ENCODE measurements at places on chromosomes 1 and 21.

DNA sequence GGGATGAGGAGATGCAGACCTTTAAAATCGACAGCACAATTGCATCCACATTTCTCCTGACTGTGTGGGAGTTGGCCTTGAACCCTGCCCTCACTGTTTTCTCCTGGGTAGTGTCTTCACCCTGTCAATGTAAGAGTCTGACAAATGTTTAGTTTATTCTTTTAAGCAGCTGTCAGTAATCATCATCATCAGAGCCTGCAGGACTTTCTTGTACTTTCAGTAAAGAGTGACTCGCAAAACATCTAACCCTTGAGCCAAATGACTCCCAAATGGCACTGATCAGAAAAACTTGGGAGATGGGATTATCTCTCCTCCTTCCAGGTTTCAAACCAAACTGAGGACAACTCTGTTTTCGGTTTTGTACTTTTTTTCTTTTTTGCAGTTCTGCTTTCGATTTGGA, 460.2 kb downstream of the KIF26B start:
- no peak for DNase-seq

GRCh38 chr1:228036701-228037231, 30.0 kb downstream of the WNT3A start:
- DNase-seq: peak; percentile 73

DNA sequence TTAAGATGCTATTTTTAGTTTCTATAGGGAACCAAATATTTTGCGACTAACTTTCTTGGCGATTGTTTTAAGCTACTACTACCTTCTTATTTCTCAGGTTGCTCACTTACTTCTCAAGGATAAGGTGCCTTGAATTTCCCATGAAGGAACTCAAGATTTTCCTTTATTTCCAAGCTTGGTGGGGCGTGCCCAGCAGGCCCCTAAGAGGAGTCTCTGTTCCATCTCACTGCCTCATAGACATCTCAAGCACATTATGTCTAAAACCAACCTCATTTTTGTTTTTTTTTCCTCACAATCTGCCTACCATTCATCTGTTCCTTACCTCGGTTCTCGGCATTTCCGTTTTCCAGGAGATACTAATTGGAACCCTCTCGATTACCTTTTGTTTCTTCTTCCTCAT, 421.9 kb downstream of the DISC1 start:
- no peak for DNase-seq

GRCh38 chr1:203673550-203674411, 47.1 kb downstream of the ATP2B4 start:
- DNase-seq: peak; percentile 41

- DNase-seq: no peak
Measured at GRCh38 chr1:212721388-212722247, 22.0 kb upstream of the BATF3 start.

DNA sequence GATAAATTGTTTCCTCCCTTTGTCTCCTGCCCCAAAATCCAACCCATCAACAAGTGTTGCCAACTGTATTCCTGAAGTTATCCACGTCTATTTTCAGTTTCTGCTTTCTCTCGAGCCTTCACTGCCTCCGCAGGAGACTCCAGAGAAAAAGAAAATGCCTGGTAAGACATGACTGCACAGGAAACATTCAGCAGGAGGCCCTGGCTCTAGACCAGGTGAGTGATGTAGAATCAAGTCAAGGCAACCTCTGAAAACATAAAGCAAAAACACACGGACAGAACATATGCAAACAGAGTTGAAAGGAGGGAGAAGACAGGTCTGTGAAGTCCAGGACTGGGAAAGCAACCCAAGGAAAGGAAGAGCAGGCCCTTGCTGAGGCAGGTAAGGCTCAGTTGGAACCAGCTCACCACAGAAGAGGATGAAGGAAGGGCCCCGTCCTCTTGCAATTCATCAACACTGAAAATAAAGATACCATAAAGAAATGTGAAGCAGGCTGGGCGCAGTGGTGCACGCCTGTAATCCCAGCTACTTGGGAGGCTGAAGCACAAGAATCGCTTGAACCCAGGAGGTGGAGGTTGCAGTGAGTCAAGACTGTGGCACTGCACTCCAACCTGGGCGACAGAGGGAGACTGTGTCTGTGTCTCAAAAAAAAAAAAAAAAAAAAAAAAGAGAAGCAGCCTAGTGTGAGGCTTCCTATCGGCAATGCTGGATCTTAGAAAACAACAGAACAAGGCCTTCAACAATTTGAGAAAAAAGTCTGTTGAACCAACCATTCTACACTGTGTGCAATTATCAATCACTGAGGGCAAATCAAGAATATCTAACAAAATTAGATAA, 8.8 kb downstream of the NOL9 start:
- DNase-seq: no peak

DNA sequence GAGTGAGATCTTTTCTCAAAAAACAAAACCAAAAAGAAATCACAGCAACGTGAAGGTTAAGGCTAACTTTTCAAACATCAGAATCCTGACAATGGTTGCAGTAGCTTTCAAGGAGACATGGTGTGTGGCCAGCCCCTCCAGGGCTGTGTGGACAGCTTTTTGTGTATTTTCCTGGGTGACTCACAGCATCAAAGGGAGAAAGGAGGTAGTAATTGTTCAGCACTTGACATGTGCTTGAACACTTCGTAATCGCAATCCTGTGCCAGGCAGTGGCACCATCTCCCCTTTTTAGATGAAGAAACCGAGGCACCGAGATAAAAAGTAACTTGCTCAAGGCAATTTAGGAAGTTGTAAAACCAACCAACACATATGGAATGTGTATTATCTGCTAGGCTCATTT, 10.3 kb downstream of the NBL1 start:
- no peak for DNase-seq

DNA sequence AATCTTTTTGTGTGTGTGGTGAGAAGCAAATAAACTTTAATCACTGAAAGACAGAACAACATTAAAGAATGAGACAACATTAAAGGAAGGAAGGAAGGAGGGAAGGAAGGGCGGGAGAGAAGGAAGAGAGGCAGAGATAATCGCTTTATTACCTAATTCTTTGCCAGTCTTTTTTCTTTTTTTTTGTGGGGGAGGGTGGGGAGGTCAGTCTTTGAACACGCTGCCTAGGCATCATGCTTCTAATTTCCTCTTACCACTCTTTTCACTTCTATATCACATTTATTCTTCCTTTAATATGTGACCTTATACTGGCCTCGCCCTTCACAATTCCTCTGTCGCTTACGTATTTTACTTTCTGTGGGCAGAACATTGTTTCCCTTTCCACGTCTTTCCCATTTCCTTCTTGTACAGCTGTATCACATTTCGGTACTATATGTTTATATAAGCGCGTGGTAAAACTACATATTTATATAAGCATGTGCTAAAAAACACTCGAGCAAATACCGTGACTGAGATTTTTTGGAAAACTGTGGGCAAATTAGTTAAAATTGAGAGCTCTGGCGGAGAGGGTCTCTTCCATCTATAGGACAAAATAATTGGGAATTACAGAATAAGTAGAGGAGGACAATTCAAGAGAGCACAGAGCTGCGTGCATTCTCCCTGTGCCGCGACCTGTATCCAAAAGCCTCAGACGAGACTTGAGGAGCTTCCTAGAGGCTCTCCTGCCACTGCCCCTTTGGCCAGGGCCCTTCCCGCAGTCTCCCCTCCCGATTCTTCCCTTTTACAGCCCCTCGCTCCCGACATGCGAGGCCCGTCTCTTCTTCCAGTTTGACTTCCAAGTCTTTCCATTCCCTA, 823 bp upstream of the PRKAA2 start:
- no peak for DNase-seq

DNA sequence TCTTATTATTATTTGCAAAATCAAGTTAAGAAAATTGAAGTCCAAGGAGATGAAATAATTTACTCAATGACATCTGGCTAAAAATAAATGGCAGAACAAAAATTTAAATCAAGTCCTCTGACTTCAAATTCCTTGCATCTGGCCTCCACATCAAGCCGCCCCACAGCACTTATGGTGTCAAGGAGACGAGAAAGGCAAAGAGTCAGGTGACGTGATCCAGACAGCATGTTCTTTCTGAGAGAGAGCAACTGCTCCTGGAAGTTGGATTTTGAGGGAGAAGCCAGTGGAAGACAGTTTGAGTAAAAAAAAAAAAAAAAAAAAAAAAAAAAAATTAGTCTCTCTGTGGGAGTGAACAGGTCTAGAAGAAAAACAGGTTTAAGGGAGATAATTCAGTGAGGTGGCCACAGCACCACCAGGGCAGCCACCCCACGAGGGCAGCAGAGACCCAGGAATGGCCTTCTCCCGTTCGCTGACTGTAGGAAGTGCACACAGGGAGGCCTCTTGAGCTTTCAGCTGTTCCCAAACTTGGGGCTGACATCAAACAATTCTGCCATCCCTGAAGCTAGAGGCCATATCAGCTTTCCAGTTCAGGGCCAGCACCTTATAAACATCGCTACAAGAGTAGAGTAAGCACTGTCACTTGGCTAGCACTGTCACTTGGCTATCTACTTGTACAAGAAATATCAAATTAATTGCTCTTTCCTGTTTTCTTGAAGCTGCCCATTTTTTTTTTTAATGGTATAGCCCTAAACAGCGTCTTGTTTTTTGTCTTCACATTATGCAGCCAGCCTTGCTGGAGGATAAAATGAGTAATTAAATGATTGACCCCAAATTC, 7.8 kb downstream of the C1orf162 start:
- peak; percentile 94 for DNase-seq

DNA sequence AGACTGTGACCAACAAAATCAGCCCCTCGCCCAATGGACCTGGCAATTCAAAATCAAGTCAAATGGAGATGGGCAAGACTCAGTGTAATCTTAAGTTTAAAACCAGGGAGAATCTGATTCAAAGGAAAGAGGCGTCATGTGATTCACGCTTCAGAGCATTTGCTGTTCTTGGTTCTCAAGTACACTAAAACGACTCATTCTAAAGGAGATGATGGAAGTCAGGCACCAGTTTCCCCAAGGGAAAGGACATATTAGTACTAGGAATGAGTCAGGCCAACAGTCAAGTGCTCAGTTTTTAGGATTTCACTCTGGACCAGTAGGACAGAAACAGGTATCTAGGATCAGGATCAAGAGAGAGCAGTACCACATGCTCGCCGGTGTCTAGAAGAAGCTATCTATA, 429.6 kb downstream of the PLPP3 start:
- no peak for DNase-seq

DNA sequence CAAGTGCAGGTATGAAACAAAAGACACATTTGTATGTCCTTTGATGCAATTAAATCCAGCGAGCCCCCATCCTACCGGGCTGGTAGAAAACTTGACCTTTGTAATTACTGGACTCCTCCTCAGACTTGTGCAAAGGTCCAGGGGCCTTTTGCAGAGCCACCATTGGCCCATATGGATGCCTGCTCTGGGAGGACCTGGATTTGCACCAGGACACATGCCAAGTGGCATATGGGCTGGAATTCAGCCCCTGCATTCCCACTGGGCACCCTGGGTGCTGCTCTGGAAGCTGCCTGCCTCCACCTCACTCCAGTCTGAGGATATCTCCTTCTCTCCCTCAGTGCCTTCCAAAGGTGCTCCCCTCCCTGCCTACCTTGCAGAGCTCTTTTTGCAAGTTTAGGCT, 36.0 kb downstream of the LACTBL1 start:
- DNase-seq: no peak

GRCh38 chr1:110309139-110309538, 30.0 kb upstream of the RBM15 start:
- no peak for DNase-seq

GRCh38 chr1:8348047-8348776, 30.3 kb downstream of the SLC45A1 start:
- DNase-seq: no peak

DNA sequence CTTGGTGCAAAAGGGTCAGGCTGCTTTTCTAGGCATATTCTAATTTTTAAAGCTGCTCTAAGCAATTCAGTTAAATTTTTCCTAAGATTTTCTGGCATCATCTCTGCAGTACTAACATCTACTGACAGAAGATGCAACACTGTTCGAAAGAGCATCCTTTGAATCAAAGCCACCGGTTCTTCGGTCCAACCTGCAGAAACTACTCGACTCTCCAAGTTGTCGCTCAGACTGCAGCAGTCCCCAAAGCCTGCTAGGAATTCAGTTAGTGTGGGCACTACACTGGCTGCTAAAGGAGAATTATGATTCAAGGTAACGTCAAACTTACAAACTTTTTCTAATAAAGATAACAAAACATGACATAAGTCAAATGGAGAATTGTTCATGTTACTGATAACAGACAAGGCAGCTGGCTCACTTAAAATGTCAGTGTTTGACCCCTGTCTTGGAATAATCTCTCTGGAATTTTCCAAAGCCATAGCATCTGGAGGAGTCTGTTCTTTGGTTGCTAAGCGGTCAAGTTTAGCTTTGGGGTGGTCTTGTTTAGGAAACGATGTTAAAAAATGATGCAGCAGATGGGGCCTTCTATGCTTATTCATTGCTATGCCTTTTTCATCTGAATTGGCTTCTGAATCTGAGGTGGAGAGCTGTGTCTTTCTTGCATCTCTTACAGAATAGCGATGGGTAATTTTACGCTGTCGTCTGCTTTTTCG, 56.9 kb downstream of the LYST start:
- no peak for DNase-seq

DNA sequence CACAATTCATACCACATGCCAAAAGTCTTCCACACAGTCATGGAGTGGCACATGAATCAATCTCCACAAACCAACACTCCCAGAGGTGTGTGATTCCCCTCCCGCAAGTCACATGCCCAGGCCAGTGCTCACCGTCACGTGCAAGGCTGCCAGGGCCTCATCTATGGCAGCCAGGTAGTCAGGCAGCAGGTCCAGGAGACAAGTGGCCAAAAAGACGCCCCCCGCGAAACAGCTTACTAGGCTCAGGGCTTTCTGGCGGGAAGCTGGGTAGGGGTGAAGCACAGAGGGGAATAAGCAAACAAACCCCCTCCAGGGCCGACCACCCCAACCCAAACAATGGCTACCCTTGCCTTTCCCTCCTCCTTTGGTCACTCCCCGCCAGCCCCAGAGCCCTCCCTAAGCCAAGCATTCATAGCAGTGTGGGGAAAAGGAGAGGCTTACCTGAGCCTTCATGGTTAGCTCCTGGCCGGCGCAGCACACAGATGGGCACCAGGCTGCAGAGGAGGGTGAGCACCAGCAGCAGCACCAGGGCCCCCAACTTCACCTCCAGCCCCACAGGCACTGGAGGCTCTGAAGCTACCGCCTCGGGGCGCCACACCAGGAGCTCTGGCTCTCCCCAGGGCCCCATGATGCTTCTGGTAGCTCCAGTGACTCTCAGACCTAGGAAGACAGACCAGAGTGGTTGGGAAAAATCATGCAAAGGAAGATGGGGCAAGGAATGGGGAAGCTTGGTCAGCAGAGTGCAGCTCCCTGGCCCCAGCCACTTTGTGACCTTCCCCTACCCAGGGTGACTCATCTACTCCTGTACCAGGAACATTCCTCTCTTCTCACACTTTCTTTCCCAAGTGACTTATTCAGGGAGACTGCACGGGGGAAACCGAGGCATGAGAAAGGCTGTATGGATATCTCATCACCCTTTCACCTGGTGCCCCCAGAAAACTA, 978 bp downstream of the SLC39A1 start:
- DNase-seq: no peak

All from lower leg skin (tissue), 4 donors.